ENCODE measurements at places on chromosomes 12 and 14. TPM values are rescaled to one million over a fixed set of nuclear protein-coding genes. Genes with fewer than 3 reads are reported as not detected.

Gene NGB
- total RNA-seq: not detected

Gene DHRS2
- total RNA-seq: not detected

Gene FERMT2
- 197 TPM for total RNA-seq

Gene MYH7
- total RNA-seq: 0.81 TPM

DNA sequence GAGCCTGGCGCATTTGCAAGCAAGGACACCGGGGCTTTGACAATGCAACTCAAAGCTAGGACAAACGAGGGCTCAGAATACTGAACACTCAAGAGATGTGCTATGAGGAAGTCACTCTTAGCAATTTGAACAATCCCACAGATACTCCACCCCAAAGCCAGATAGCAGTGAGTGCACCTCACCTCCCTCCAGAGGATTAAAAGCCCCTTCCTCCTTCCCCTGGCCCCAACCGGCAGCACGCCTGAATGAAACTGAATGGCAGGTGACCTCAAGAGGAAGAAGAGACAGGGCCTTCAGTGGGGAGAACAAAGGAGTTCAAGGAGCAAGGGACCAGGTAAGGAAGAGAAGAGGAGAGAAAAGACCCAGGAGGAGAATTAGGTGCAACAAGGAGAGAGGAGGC, 1.9 kb upstream of the KRT78 start:
- no peak overlapping the region for H3K27ac ChIP-seq
- H3K27me3 ChIP-seq: no peaks in the 10 kb centered on the region

- no peak overlapping the region for H3K27ac ChIP-seq
- H3K4me1 ChIP-seq: no peaks in the 10 kb centered on the region
- no peak overlapping the region for H3K4me3 ChIP-seq
- no peaks in the 10 kb centered on the region for H3K27me3 ChIP-seq
Observed at GRCh38 chr12:48826209-48826855, 8.0 kb downstream of the CACNB3 start.

GRCh38 chr12:57165741-57166140, 18.3 kb upstream of the LRP1-AS start:
- H3K4me1 ChIP-seq: peaks cover 3% of the 10 kb centered on the region
- H3K36me3 ChIP-seq: peaks cover 82% of the 10 kb centered on the region
- no peak overlapping the region for H3K27ac ChIP-seq
- no peak overlapping the region for H3K4me3 ChIP-seq
- H3K27me3 ChIP-seq: no peaks in the 10 kb centered on the region

DNA sequence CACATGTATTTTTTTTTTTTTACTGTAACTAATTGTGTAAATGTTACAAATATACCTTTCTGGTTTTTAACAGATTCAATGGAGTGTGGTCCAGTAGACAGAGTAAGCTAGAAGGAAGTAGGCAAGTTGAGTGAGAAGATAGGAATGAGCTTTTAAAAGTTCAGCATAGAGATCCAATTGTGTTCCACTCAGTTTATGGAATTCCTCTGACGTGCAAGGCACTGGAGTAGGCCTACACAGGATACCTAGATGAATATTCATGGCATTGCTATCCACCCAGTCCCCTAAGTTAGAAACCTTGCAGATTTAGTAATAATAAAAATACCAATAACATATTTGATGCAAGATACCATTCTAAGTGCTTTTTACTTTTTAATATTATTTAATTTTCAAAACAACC, 225.6 kb upstream of the ARID2 start:
- H3K27me3 ChIP-seq: no peaks in the 10 kb centered on the region
- H3K27ac ChIP-seq: no peak overlapping the region
- no peaks in the 10 kb centered on the region for H3K4me1 ChIP-seq

Data from thoracic aorta (tissue), 2 donors.